PC-3 (cell line): ENCODE measurements at places on chromosomes 2 and 18.

GRCh38 chr2:189466656-189467055, 25.4 kb downstream of the WDR75 start:
- peak; percentile 51 for DNase-seq
- no peak overlapping the region for H3K4me3 ChIP-seq
- no peaks in the 10 kb centered on the region for H3K27me3 ChIP-seq
- H3K4me1 ChIP-seq, result no peaks in the 10 kb centered on the region

DNA sequence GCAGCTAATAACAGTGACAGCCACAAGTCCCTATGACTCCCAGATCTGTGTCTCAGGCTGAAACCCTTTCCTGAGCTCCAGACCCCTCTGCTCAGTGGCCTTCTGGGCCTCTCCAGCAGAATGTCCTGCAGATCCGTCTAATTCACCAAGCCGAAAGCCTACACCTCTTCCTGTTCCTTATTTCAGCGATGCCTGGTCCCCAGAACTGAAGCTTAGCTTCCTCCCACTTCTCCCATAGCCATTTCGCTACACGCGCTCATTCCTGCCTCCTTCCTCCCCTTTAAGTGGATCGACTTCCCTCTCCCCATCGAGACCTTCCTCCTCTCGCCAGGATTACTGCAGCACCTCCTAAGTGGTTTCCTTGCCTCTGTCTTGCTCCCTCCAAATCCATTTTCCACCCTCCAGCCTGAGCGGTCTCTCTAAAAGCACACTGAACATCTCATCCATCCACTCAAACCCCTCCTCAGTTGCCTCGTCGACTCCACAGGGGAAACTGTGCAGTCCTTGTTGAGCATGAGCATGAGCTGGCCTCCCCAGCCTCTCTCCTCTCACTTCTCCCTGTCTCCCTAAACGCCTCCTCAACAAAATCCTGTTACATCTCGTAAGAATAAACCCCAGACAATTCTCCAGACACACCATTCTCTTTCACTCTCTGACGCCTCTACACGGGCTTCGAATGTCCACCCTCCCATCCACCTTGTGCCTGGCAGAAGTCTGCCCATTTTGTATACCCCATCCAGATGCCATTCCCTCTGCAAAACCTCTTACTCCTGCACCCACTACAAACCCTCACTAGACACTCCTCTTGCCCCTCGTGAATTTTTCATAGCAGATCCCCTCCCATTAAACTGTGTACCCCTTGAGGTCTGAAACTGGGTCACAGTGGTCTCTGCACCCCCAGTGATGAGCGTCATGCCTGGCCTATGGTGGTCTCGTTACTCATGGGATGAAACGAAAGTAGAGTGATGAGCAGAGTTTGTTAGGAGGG, 232.6 kb downstream of the ATAD2B start:
- H3K36me3 ChIP-seq, result no peaks in the 10 kb centered on the region
- no peaks in the 10 kb centered on the region for H3K27me3 ChIP-seq
- no peak overlapping the region for H3K27ac ChIP-seq
- H3K4me3 ChIP-seq, result no peak overlapping the region

GRCh38 chr2:74162951-74163350, 15.2 kb upstream of the BOLA3 start:
- peaks cover 72% of the 10 kb centered on the region for H3K36me3 ChIP-seq
- no peaks in the 10 kb centered on the region for H3K4me1 ChIP-seq
- no peaks in the 10 kb centered on the region for H3K27me3 ChIP-seq
- no peak overlapping the region for H3K27ac ChIP-seq
- H3K4me3 ChIP-seq, result no peak overlapping the region
- DNase-seq, result no peak

GRCh38 chr2:217978536-217979150, 24.2 kb downstream of the TNS1 start:
- H3K4me3 ChIP-seq, result peak overlapping the region; percentile 63
- DNase-seq, result peak; percentile 14
- peaks cover 56% of the 10 kb centered on the region for H3K27me3 ChIP-seq
- no peaks in the 10 kb centered on the region for H3K4me1 ChIP-seq
- no peaks in the 10 kb centered on the region for H3K36me3 ChIP-seq

- H3K27ac ChIP-seq, result no peak overlapping the region
- 0 out of 2 replicates have a peak, but pooled peaks cover 2% of the 10 kb centered on the region for H3K27me3 ChIP-seq
- H3K4me1 ChIP-seq, result no peaks in the 10 kb centered on the region
- DNase-seq, result no peak
- H3K4me3 ChIP-seq, result no peak overlapping the region
- no peaks in the 10 kb centered on the region for H3K36me3 ChIP-seq
These were observed 31.4 kb downstream of the COLEC11 start for GRCh38 chr2:3626118-3626811.

DNA sequence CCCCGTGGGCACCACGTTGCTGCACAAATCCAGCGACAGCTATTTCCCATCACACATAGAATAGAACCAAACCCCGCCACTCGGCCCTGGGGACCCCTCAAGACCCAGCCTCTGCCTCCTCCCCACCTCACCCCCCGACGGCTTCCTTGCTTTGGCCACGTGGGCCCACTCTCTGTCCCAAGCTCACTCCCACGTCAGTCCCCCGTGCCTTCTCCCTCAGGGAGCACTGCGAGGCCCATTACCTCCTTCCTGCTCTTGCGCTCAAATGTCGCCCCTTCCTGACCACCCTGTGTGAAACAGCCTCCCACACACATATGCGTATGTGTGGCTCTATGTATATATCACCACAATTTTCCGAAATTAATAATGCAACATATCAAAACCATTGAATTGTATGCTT, 239.7 kb downstream of the SH3BP4 start:
- no peaks in the 10 kb centered on the region for H3K4me1 ChIP-seq
- H3K27ac ChIP-seq, result no peak overlapping the region
- DNase-seq, result no peak
- H3K4me3 ChIP-seq, result no peak overlapping the region
- H3K36me3 ChIP-seq, result no peaks in the 10 kb centered on the region
- H3K27me3 ChIP-seq, result no peaks in the 10 kb centered on the region

DNA sequence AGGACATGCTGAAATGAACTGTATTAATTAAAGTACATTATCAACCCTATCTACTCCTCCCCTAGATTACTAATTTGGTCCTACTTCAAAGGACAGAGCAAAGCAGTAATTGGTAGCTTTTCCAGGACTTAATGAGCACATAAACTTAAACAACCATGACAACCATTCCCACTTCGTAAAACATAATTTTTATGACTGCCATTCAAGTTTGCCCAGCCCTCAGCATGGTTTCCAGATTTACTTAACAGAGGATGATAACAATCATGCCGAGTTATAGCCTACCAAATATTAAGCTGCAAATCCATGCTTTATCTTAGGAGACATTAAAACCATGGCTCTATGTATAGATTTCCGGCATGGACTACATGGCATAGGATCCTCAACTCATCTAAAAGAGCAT, 401.1 kb upstream of the CHAC2 start:
- DNase-seq, result no peak
- H3K27me3 ChIP-seq, result no peaks in the 10 kb centered on the region
- H3K27ac ChIP-seq, result no peak overlapping the region
- H3K4me3 ChIP-seq, result no peak overlapping the region

DNA sequence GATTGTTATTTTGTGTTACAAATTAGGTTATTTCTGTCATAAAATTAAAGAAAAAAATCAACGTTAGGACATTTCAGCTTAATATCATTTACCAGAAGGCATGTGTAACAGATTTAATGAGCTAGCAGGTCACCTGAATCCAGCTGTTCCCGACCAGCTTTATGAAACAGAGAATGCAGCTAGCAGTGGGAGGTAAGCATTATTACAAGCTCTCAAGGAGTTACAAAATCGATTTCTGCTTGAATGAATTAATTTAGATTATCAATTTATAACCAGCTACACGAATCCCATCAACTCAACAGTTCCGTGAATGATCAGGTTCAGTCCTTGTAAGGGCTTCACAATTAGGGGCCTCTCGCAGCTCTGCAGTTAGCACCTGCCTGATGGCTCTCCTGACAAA, 211.9 kb downstream of the PTGR3 start:
- no peaks in the 10 kb centered on the region for H3K27me3 ChIP-seq
- H3K36me3 ChIP-seq, result no peaks in the 10 kb centered on the region
- H3K4me3 ChIP-seq, result no peak overlapping the region
- DNase-seq, result no peak

DNA sequence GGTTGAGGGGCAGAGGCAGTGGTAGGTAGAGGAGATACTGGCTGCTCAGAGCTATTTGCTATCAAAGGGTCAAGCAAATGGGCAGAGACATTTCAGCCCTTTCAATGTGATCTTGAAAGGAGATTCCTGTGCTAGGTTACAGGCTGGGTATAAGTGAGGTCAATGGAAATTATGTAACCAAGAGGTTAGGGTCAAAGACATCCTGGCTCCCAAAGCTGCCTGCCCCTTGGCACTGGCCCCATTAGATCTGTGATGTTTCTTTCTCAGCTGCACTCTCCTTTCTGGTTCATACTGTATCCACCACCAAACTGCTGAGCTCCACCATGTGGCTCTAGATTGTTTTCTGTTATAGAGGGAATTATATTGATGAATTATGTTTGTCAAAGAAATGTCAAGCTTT, 200.4 kb downstream of the AGPS start:
- no peaks in the 10 kb centered on the region; the same call in 1 of the 2 replicates for H3K27me3 ChIP-seq
- H3K4me1 ChIP-seq, result no peaks in the 10 kb centered on the region
- H3K4me3 ChIP-seq, result no peak overlapping the region
- no peaks in the 10 kb centered on the region for H3K36me3 ChIP-seq
- DNase-seq, result no peak
- H3K27ac ChIP-seq, result no peak overlapping the region

- DNase-seq, result no peak
- H3K27me3 ChIP-seq, result no peaks in the 10 kb centered on the region
- H3K4me3 ChIP-seq, result no peak overlapping the region
- peaks cover 13% of the 10 kb centered on the region for H3K4me1 ChIP-seq
- no peaks in the 10 kb centered on the region for H3K36me3 ChIP-seq
These were observed 393.5 kb downstream of the ARHGAP15 start for GRCh38 chr2:143522699-143523098.

- no peaks in the 10 kb centered on the region for H3K36me3 ChIP-seq
- H3K4me1 ChIP-seq, result no peaks in the 10 kb centered on the region
- H3K27ac ChIP-seq, result no peak overlapping the region
- DNase-seq, result no peak
These were observed 454.9 kb downstream of the LPIN1 start for GRCh38 chr2:12201369-12201768.

DNA sequence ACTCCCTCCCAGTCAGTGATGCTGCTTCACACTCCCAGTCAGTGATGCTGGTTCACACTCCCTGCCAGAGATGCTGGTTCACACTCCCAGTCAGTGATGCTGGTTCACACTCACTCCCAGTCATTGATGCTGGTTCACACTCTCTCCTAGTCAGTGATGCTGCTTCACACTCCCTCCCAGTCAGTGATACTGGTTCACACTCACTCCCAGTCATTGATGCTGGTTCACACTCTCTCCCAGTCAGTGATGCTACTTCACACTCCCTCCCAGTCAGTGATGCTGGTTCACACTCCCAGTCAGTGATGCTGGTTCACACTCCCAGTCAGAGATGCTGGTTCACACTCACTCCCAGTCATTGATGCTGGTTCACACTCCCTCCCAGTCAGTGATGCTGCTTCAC, 34.3 kb upstream of the KCNG2 start:
- H3K36me3 ChIP-seq, result no peaks in the 10 kb centered on the region
- H3K4me1 ChIP-seq, result no peaks in the 10 kb centered on the region
- H3K27ac ChIP-seq, result no peak overlapping the region
- no peak overlapping the region for H3K4me3 ChIP-seq
- H3K27me3 ChIP-seq, result peaks cover 23% of the 10 kb centered on the region

GRCh38 chr2:191218292-191218898, 26.8 kb upstream of the MYO1B start:
- peaks cover 49% of the 10 kb centered on the region for H3K4me1 ChIP-seq
- H3K4me3 ChIP-seq, result peak overlapping the region; percentile 15; the same call in 1 of the 2 replicates
- no peaks in the 10 kb centered on the region for H3K27me3 ChIP-seq

DNA sequence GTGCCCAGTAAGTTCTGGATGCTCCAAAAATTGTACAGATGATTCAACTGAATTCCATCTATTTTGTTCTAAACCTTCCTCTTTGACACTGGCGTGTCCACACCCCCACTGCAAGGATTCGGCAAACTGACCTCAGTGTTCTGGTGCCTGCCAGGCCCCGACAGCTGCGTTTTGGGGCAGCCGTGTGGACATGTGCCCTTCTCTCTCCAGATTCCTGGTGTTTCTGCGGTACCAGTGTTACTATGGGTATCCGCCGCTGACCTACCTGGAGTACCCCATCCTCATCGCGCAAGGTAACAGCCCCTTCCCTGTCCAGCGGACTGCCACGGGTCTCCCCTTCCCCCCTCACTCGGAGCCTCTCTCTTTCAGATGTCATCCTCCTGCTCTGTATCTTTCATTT, 5.0 kb downstream of the SLC66A3 start:
- H3K36me3 ChIP-seq, result no peaks in the 10 kb centered on the region
- DNase-seq, result no peak
- H3K4me3 ChIP-seq, result no peak overlapping the region
- H3K27me3 ChIP-seq, result no peaks in the 10 kb centered on the region
- no peak overlapping the region for H3K27ac ChIP-seq

DNA sequence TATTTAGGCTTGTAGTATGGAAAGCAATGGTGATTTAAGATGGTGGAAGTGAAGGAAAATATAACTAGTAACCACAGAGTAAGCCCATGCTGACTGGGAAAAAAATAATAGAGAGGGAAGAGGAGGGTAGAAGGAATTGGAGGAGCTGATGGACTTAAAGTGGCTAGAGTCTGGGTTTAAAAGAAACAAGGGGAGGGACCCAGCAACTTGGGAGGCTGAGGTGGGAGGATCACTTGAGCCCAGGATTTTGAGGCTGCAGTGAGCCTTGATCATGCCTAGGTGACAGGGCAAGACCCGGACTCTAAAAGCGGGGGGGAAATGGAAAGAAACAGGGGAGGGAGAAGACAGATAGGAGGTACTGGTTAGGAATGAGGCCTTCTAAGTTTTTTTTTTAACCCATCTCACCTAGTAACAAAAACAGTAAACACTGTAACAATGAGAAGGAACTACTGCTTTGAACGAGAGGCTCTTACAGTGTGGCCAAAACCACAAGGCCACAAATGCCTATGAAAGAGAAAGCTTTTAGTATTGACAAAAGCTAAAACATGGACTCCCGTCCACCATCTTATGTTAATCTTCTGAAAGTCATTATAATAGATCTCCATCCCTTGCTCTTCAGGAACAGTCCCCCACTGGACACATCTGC, 26.6 kb downstream of the METTL8 start:
- H3K36me3 ChIP-seq, result peaks cover 10% of the 10 kb centered on the region; the same call in 1 of the 2 replicates
- H3K27me3 ChIP-seq, result no peaks in the 10 kb centered on the region
- H3K4me1 ChIP-seq, result peaks cover 56% of the 10 kb centered on the region
- H3K4me3 ChIP-seq, result no peak overlapping the region

GRCh38 chr2:97348265-97348664, 235.3 kb downstream of the ANKRD36 start:
- H3K27me3 ChIP-seq, result peaks cover 37% of the 10 kb centered on the region
- H3K36me3 ChIP-seq, result no peaks in the 10 kb centered on the region
- no peak for DNase-seq

GRCh38 chr2:61938511-61938910, 33.0 kb downstream of the COMMD1 start:
- no peaks in the 10 kb centered on the region for H3K36me3 ChIP-seq
- no peaks in the 10 kb centered on the region for H3K27me3 ChIP-seq
- no peak for DNase-seq
- no peak overlapping the region for H3K4me3 ChIP-seq
- peaks cover 5% of the 10 kb centered on the region; the same call in 1 of the 2 replicates for H3K4me1 ChIP-seq

GRCh38 chr18:10213526-10213925, 240.9 kb upstream of the APCDD1 start:
- no peaks in the 10 kb centered on the region for H3K36me3 ChIP-seq
- H3K4me1 ChIP-seq, result no peaks in the 10 kb centered on the region
- H3K4me3 ChIP-seq, result no peak overlapping the region
